ENCODE measurements at places on chromosomes 12 and 14.

DNA sequence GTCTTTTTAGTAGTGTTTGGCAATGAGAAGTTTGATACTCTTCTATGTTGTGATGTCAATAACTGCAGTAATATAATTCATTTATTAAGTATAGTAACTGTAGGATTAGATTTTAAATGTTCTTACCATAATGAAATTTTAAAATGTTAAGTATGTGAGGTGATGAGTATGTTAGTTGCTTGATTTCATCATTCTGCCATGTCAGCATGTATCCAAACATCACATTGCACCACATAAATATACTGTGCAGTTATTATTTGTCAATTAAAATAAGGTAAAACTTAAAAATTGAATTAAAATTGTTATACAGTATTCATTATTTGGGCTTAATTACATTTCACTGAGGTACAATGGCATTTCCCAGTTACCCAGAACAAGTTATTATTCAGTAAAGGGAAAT is 138.6 kb downstream of the NUBPL start:
- DNase-seq = no peak

- DNase-seq = no peak
These were observed 182.3 kb downstream of the SYNE2 start for GRCh38 chr14:64035143-64035542.

DNA sequence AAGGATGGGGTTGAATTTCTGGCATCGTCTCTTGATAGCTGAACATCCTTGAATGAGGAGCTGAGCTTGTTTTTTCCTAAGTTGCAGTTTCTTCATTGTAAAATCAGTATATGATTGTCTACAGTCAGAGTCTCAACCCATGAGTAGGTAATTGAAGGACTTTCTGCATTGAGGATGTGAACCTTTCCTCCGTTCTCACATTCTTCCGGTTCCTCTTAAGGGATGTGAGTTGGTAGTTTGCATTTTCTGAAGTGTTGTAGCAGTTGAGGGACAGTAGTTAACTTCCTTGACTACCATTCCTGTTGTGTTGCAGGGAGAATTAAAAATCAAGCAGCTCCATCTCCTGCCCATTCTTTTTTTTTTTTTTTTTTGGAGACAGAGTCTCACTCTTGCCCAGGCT is 19.1 kb downstream of the TPCN1 start:
- no peak for DNase-seq

DNA sequence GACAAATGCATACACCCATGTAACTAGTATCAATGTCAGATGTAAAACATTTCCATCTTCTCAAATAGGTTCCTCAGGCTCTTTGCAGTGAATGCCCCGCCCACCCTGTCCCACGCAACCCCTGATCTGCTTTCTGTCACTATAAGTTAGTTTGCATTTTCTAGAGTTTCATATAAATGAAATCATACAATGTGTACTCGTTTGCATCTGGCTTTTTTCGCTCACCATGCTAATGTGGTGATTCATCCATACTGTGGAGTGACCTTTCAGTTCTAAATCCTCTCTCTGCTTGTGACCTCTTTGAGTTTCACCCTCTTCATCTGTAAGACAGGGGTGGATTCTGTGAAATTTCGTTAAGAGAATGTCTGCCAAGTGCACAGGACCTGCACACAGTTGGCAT is 30.6 kb upstream of the MSI1 start:
- no peak for DNase-seq

- no peak for DNase-seq
These were observed 358.6 kb upstream of the FOXG1 start for GRCh38 chr14:28407996-28408395.

- no peak for DNase-seq
These were observed 18.5 kb downstream of the MMAB start for GRCh38 chr12:109554761-109555160.

DNA sequence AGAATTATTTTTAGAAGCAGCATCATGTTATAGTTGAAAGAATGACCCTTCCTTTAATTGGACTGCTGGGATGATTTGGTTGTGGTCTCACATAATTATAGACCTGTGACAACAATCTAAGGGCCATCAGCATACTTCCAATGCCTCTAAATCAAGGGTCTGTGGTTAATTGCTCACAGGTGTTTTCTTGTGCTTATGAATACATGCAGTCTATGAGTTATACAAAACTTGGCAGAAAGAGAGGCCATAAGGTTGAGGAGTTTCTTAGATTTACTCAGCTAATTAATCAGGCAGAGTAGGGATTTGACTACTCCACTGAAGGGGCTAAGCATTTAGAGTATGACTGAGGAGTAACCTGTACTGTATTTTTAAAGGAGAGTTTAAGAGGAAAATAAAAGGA is 37.0 kb upstream of the FRMD6 start:
- DNase-seq = no peak

GRCh38 chr12:48030173-48030650 is 25.9 kb upstream of the COL2A1 start:
- DNase-seq = no peak

- DNase-seq = no peak
These were observed 981 bp downstream of the VTI1B start for GRCh38 chr14:67673451-67673850.

DNA sequence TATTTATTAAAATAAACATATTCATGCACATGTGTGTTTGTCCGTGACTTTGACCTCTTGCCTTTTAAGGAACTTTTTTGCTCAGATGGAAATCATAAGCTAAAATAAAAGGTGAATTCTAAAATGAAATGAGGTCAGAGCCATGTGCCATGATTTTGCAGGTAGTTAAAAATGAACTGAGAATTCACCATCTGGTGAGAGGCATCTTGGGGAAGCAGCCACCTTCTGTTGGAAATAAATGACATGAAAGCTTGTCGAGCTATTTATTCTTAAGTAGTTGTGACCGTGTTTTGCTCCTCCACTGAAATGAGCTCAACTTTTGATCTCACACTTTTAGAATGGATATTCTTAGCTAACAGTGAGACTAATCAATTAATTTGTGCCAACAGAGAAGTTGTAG is 56.8 kb upstream of the CNOT2 start:
- DNase-seq = no peak

DNA sequence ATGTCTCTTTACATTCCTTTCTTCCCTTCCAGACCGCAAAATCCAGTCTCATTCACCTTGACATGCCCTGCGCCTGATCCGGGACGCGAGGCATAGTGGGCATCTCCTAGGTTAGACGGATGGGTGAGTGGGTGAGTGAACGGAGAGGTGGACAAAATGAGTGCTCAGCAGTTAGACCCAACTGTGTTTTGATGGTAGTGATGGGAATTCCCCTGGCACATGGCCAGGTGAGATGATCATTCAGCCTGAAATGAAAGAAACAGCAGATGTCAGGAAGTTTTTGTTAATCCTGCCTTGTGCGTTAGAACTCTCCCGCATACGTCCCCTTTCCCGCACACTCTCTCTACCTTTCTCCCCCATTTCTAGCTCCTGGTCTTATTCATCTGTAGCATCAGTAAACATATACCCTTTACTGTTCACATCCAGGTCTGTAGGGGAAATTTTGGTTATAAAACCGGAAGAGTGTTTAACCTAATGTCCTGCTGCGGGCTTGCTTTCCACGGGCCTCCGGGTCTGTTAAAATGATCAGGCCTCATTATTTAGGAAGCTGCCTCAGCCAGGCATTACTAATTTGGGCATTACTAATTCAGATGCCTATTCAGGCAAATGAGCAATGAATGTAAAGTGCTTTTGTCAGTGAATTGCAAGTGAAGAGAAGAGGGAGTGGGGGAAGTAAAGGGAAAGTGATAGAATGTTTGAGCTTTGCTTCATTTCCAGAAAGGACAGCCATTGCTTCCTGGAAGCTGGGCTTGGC is 172.8 kb downstream of the ETV6 start:
- DNase-seq = no peak

- no peak for DNase-seq
These were observed 136.5 kb downstream of the TGFB3 start for GRCh38 chr14:75845136-75845804.

DNA sequence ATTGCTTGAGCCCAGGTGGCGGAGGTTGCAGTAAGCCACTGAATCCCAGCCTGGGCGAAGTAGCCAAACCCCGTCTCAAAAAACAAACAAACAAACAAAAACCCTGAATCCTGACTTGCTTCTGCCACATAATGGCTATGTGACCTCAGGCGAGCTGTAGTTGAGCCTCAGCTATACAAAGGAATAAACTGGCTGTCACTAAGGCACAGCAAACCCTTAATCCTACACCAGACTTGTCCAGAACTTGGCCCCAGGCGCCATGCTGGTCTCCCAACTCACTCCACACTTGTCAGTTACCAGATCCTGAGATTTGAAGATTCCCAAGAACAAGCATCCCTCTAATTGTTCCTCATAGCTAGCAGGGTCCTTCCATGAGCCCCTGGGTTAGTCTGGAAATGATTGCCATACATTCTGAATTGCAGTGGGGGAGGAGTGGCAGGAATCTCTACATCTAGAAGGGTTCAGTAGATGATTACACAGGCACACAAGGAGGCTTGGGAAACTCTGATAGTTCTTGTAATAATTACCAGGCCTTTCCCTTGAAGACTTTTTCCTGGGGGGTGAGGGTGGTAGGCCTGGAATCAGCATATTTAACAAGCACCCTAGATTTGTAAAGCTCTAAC is 9.9 kb downstream of the MAP3K12 start:
- DNase-seq = no peak

GRCh38 chr12:26028953-26029735 is 70.7 kb downstream of the RASSF8 start:
- peak; percentile 30 for DNase-seq

DNA sequence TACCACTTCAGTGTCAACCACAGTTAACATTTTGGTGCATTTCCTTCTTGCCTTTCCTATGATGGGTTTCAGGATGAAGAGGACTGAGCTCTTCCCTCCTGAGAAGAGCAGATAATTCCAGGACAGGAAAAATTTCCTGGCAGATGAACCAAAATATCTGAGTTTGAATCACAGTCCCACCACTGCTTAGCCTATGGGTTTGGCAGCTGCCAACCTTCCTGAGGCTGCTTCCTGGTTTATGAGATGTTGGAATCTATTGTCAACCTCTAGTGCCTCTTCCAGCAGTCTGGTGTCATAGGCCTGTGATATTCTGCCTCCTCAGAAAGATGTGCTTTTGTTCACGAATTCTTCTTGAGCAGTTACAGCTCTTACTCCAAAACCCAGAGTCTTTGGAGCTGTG is 197.4 kb upstream of the FRMD6 start:
- no peak for DNase-seq

GRCh38 chr12:10719482-10719881 is 3.6 kb downstream of the YBX3 start:
- no peak for DNase-seq

DNA sequence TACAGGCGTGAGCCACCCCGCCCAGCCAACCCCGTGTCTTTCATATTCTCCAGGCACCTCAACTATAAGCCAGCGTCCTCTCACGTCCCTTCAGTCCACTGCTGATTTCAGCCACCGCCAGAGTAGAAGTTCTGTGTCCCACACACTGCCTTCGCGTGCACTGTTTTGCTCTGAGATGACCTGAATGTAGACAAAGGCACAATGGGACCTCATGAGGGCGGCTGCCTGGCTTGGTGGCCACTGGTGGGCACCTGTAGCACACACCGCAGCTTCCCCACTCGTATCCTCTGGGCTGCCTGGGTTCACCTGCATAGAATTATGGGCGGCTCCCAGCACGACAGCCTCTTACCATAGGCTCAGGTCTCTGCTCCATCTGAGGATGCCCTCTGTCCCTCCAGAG is 57.2 kb downstream of the GPR68 start:
- no peak for DNase-seq

GRCh38 chr12:117100251-117100650 is 1.0 kb upstream of the TESC start:
- peak; percentile 44 for DNase-seq

DNA sequence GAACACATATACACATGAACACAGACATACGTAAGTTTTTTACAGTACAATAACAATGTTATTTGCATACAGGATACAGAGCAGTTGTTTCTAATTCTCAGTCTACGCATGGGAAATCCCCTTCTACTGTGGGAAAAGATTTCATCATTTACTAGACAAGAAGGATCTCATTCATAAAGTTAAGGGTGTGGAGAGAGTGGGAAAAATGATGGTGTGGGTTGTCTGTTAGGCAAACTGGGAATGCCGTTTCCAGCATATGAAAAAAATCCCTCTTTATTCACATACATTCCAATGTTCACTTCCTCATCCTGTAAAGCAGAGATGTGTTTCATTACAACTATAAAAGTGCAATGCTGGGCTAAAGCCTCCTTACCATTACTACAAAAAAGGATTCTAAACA is 120.9 kb downstream of the SINHCAF start:
- DNase-seq = no peak

DNA sequence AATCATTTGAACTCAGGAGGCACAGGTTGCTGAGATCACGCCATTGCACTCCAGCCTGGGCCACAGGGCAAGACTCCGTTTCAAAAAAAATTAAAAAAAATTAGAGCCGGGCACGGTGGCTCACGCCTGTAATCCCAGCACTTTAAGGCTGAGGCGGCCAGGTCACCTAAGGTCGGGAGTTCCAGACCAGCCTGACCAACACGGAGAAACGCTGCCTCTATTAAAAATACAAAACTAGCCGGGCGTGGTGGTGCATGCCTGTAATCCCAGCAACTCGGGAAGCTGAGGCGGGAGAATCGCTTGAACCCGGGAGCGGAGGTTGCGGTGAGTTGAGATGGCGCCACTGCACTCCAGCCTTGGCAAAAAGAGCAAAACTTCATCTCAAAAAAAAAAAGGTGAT is 35.7 kb downstream of the R3HDM2 start:
- no peak for DNase-seq

GRCh38 chr12:26065451-26065850 is 59.4 kb downstream of the BHLHE41 start:
- no peak for DNase-seq

DNA sequence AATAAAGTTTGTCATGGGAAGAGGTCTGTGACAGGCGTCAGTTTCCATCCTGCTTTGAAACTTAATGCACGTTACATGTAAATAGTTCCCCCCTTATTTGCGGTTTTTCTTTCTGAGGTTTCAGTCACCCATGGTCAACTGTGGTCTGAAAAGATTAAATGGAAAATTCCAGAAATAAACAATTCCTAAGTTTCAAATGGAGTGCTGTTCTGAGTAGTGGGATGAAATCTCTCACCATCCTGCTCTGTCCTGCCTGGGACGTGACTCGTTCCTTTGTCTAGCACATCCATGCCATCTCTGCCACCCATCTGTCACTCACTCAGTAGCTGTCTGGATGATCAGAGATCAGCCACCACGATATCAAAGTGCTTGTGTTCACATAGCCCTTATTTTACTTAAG is 51.3 kb upstream of the DICER1 start:
- no peak for DNase-seq

DNA sequence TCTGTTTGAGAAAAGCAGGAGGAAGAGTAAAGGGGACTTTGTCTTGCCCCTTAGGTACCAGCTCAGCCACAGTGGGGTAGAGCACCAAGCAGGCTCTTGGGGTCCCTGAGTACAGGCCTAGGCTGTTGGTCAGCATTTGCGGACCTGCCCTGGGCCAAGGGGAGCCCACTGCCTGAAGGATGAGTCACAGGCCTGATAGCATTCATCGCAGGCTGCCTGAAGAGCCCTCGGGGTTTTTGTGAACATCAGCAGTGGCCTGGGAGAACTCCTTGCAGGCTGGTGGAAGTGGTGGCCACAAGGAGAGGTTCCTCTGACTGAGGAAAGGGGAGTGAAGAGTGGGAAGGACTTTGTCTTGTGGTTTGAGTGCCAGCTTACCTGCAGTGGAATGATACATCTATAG is 25.0 kb upstream of the P2RX7 start:
- no peak for DNase-seq
